ENCODE measurements at places on chromosomes 5 and 9. TPM values are rescaled to one million over a fixed set of nuclear protein-coding genes. Genes with fewer than 3 reads are reported as not detected.

Gene GAPT
- total RNA-seq = not detected

Gene RNF183
- total RNA-seq = not detected

Gene TMC1
- not detected for total RNA-seq

Gene FOXD4L6
- 0.13 TPM for total RNA-seq

Gene NSUN2
- total RNA-seq = 184 TPM

Gene GDA
- not detected for total RNA-seq

Gene SPRY4
- total RNA-seq = 27.9 TPM

Gene NEURL1B
- 0.10 TPM for total RNA-seq

Gene SPATA31C1
- total RNA-seq = not detected

Gene COL5A1
- total RNA-seq = 6.5 TPM

Gene CCDC180
- total RNA-seq = 0.03 TPM

Gene PCDHB10
- not detected for total RNA-seq

Gene SYK
- 0.68 TPM for total RNA-seq

Gene QSOX2
- total RNA-seq = 21.7 TPM

Gene PLCXD3
- total RNA-seq = 0.07 TPM

Gene TRIM36
- total RNA-seq = 4.2 TPM

Gene GLDC
- 5.5 TPM for total RNA-seq

Gene NUTM2G
- not detected for total RNA-seq

Gene SELENOP
- not detected for total RNA-seq

Gene IL33
- not detected for total RNA-seq

Gene STPG3
- not detected for total RNA-seq

Gene KIF12
- not detected for total RNA-seq

Gene RASGEF1C
- total RNA-seq = not detected

Gene PAM
- 110 TPM for total RNA-seq

Gene GABRA6
- 1.9 TPM for total RNA-seq

Measured in HT1080 (cell line).